H4 (cell line): ENCODE measurements at places on chromosomes 3 and 15. TPM values are rescaled to one million over a fixed set of nuclear protein-coding genes. Genes with fewer than 3 reads are reported as not detected.

Gene PRSS50
- not detected in 2 replicates for total RNA-seq

Gene PCLAF
- total RNA-seq, result 158 and 274 TPM in 2 replicates

Gene EIF4E3
- total RNA-seq, result 0.91 and 0.97 TPM in 2 replicates

Gene GASK1A
- 0.08 and 0.14 TPM in 2 replicates for total RNA-seq

Gene HYAL3
- total RNA-seq, result 1.3 and 2.8 TPM in 2 replicates

Gene AADAC
- 0.08 TPM in 1 of 2 replicates, not detected in the other for total RNA-seq

Gene DLEC1
- 0.10 TPM in 1 of 2 replicates, not detected in the other for total RNA-seq

Gene FYCO1
- total RNA-seq, result 3.7 and 4.3 TPM in 2 replicates

Gene HDGFL3
- 37.5 and 40.6 TPM in 2 replicates for total RNA-seq

Gene ITIH4
- total RNA-seq, result 0.10 and 6.1 TPM in 2 replicates

Gene ATP10A
- total RNA-seq, result 1.3 and 2.4 TPM in 2 replicates

Gene NR1I2
- total RNA-seq, result not detected in 2 replicates

Gene LRRC3B
- not detected in 2 replicates for total RNA-seq

Gene PXK
- 41.7 and 48.8 TPM in 2 replicates for total RNA-seq

Gene TOPBP1
- 37.7 and 47.0 TPM in 2 replicates for total RNA-seq

Gene MYH15
- total RNA-seq, result 0.08 and 0.10 TPM in 2 replicates

Gene SPTSSB
- total RNA-seq, result not detected in 2 replicates

Gene ACTC1
- total RNA-seq, result not detected in 2 replicates

Gene FOXB1
- total RNA-seq, result not detected in 2 replicates

- DNase-seq, result no peak
Measured at GRCh38 chr3:37183976-37184375, 9.6 kb upstream of the LRRFIP2 start.

GRCh38 chr15:93527374-93528050 lies 438.5 kb upstream of the RGMA start:
- DNase-seq, result no peak

- no peak for DNase-seq
Measured at GRCh38 chr3:70261283-70261682, 51.2 kb downstream of the MDFIC2 start.

GRCh38 chr3:37054370-37054769 lies 61.1 kb downstream of the MLH1 start:
- peak; percentile 21 for DNase-seq

DNA sequence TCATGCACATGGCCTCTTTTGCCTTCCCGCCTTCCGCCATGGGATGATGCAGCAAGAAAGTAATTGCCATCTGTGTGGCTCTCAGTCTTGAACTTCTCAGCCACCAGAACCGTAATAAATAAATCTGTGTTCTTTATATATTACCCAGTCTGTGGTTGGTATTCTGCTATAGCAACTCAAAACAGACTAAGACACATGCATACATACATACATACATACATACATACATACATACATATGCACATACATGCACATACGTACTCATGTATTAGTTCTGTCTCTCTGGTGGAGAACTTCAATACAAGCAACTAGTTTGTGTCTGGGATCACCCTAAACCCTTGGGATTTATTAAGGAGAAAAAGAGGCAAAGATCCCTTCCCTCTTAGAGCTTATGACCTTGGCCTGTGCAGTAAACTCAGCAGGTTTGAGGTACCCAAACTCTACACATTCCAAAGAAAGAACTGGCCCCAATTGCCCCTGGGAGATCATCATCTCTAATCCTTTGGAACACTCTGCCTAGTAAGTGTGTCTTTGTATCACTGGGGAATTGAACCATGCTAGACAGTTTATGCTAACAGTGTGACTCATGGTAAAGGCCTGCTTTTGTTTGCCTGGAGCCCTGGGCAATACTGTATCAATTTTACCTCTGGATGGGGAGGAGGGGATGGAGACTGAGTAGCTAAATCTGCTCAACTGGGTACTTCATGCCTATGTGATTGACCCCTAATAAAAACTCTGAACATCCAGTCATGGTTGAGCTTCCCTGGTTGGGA lies 115.6 kb upstream of the LMCD1 start:
- DNase-seq, result no peak

DNA sequence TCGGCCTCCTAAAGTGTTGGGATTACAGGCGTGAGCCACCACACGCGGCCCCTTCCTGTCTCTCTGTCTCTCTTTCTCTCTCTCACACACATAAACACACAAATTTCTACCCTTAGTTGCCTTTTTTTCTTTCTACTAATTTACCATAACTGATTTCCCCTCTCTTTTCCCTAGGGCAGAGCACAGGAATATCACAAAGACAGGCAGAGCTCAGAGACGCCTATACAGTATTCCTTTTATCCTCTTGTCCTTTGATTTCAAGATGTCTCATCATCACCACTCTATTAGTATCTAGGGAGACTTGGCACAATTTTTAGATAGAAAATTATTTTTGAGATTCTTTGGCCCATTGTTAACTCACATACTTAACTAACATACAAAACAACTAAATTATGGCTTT lies 25.8 kb upstream of the ST3GAL6 start:
- no peak for DNase-seq

- no peak for DNase-seq
Measured at GRCh38 chr3:71723452-71724170, 1.6 kb downstream of the EIF4E3 start.

- no peak for DNase-seq
Measured at GRCh38 chr3:192940129-192940528, 22.5 kb upstream of the MB21D2 start.

GRCh38 chr3:180036092-180036670 lies 556 bp downstream of the PEX5L start:
- no peak for DNase-seq

- DNase-seq, result no peak
Measured at GRCh38 chr3:39434574-39434973, 28.1 kb downstream of the RPSA start.

DNA sequence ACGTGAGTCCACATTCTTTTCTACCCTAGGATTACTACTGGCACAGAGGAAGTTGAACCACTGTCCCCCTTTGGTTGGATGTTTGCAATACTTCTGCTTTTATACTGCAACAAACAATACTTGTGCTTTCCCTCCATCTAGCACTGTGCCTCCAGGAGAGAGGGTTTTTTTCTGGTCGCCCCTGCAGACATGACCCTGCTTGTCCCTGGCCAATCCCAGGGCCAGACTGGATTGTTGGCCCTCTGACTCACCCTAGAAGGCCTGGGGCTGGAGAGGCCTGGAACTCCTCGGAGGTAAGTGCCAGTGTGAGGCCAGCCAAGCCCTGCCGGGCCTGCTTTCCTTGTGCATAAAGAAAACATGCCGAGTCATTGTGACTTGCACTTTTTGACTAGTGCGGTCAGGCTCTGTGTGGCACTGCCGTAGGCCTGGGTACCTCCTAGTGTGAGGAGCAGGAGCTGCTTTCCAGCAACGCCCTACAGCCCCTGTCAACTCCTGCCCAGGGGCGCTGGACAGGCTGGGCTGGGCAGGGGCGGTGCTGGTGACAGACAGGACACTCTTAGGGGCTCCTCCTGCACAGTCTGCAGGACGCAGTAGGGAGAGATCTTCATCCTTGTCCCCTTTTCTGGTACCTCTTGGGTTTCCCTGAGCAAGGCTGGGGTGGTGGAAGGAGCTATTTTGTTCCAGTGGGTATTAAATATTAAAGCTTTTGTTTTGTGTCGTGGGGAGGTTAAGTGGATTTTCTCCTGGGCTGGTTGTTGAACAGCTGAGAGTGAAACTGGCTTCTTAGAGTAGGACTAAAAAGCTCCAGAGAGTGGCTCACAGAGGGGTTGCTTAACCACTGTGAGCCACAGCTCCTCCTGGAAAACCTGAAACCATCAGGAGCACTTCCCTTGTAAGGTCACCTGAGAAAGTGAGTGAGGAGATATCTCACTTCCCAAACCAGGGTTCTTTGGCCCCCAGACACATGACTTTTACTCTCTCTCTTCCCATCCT lies 14.4 kb upstream of the TKT start:
- DNase-seq, result peak; percentile 99

GRCh38 chr3:78823859-78824258 lies 943.9 kb downstream of the ROBO1 start:
- DNase-seq, result no peak

GRCh38 chr3:65751123-65751700 lies 287.5 kb downstream of the MAGI1 start:
- DNase-seq, result peak; percentile 4

- peak; percentile 86 for DNase-seq
Measured at GRCh38 chr3:122609798-122610559, 32.5 kb downstream of the PARP15 start.

- DNase-seq, result no peak
Measured at GRCh38 chr3:172065527-172065926, 26.1 kb downstream of the FNDC3B start.

DNA sequence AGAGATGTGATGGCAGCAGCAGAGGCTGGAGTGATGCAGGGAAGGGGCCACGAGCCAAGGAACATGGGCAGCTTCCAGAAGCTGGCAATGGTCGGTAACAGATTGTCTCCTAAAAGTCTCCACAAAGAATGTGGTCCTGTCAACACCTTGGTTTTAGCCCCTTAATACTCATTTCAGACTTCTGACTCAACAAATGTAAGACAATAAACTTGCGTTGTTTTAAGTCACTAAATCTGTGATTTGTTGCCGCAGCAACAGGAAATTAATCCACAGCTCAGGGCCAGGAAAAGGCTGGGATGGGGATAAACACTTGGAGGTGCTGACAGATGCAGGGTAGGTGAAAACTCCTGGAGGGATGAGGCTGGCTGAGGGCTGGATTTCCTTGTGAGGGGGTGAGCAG lies 69.9 kb downstream of the OXNAD1 start:
- DNase-seq, result no peak

- DNase-seq, result no peak
Measured at GRCh38 chr3:169596126-169596525, 67.4 kb downstream of the MECOM start.

DNA sequence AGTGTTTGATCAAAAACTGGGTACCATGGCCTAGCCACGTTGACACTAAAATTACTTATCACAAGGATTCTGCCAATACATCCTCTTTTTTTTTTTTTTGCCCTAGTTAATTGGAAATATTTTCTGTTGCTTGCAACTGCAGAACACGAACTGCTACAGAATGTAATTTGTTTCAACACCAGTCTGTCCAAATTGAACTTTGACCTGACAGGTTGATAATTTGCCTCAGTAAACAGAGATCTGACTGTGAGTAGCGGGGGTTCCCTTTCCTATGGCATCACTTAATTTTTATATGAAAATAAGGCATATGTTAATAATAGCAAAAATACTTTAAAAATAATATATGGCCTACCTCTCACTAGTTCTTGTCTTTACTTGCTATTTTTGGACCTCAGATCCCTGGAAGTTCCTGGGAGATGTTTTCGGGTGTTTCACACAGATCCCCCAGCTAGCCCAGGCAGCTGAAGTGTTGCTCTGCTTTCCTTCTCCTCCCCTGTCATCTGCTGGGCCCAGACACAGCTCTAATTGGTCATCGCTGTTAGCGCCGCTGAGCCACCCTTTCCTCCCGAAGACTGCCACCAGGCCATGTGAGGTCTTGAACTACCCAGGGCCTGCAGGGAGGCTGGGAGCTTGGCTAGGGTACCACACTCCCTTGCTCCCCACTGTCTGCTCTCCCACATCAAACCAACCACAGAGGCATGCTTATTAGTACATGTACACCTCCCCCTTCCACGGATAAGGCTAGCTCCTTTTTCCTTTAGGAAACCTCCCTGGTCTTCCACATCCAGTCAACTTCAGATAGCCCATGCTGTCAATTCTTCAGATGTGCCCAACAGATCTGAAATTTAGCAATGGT lies 89.8 kb upstream of the RNF7 start:
- no peak for DNase-seq

DNA sequence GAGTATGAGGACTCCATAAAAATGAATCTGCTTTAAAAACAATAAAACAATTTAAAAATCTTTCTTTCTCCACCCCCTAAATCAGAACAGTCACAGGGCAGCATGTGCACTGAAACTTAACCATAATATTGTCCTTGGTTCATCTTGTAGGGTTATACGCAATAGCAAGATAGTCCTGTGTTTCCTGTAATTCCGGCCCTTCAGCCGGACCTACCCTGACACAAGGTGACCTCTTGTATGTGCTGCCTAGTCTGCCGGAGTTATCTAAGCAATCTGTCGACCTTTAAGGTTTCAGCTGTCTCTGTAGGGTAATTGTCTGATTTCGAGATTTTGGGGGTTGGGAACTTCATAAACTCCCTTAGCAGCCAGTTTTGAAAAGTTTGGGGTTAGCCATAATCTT lies 99.9 kb downstream of the DHX36 start:
- DNase-seq, result no peak

DNA sequence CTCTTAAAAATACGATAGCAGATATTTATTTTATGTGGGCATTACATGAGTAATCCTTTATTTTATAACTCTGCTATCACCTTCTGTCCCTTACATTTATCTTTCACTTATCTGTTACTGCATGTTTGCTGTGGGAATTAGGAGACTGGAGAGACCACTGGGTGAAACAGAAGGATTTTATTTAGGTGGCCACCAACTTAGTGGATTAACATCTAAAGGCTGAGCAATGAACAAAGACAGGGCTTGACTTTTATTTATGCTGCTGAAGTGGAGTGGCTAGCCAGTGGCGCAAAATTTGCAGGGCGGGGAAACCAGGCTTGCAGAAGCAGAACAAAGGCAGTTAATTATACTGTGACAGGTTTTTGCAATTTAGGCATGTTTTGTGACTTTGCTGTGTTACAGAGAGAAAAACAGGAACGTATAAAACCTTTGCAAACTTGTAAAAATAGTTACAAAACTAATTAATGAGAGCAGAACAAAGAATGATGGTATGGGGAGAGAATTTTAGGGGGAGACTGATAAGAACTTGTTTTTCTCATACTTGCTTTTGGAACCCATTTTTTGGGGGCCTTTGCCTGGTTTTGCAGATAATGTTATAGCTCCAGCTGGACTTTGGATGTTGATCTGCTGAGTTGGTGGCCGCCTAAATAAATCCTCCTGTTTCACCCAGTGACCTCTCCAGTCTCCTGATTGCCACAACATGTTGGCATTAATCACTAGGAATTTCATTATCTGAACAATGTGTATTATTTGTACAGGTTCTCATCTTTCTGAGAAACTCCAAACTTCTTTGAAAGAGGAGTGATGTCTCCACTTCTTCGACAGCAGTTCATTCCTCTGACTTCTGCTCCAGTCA lies 18.0 kb downstream of the KLHL24 start:
- no peak for DNase-seq

GRCh38 chr3:14357463-14357862 lies 44.9 kb upstream of the SLC6A6 start:
- no peak for DNase-seq

GRCh38 chr3:24480497-24480896 lies 14.2 kb downstream of the THRB start:
- DNase-seq, result no peak

GRCh38 chr3:123749711-123750110 lies 134.4 kb downstream of the MYLK start:
- DNase-seq, result peak; percentile 77

- peak; percentile 70 for DNase-seq
Measured at GRCh38 chr3:16456784-16457415, 56.6 kb downstream of the RFTN1 start.

DNA sequence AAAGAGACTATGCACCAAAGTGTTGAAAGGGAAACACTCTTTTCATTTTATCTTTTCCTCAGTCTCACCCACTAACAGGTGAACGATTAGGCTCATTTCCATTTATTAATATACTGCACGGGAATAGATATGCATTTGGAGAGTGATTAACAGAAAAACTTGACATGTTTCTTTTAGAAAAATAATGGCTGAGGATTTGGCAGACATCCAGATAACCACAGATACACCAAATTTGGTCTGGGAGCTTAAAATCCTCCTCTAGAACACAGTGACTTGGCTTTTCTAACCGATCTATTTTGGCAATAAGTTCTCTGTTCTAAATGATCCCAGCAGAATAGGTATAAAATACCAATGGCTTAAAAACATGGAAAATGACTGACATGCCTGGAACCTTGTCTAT lies 459.3 kb upstream of the SGO1 start:
- DNase-seq, result no peak
